ENCODE measurements at places on chromosomes 3 and 15.

DNA sequence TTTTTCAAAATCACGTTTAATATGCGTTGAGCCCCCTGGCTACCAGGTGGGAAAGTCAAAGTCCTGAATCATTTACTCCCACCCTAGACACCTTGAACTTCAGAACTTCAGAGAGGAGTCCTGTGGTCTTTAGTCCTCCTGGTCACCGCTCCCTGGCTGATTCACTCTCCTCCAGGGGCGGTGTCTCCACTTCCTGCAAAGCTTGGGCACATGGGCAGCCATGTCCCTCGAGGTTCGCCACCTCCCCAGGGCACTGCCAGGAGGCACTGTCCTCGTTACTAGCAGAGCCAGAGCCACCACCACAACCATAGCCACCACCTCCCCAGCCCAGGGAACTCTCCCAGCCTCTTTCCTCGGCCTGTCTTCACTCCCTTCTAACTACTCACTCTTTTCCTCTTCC, 31.0 kb downstream of the LOXL1 start:
- DNase-seq, result no peak

- peak; percentile 76 for DNase-seq
Measured at GRCh38 chr3:107927361-107928083, 163.3 kb downstream of the CD47 start.

GRCh38 chr3:34239287-34239686, 440.9 kb downstream of the PDCD6IP start:
- no peak for DNase-seq

DNA sequence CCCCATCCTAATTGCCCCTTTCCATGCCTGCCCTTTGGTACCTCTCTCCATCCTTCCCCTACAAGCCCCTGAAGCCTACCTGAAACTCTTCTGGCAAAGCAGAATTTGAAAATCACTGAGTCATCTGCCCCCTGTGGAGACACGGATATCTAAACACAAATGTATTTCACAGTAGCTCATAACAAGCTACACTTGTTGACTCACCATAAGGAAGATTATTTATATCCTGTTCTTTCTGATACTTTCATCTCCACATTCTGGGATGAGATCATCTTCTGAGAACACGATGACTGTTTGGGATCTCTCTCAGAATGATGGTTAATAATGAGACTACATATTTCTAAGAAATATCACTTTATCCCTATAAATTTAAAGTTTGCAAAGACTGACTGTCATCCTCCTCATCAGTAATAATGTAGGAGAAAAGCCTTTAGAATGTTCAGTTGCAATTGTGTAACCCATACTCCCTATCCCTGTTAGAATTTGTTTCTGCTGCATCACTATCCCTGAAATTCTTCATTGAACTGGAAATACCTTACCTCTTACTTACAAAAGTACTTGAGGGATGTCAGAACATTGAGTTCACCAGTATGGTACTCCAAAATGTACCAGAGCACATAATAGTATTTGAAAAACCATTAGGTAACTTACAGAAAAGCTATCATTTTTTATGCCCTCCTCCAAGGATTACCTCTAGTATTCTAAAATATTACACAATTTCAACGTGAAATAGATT, 116.1 kb upstream of the IL12A start:
- DNase-seq, result no peak

DNA sequence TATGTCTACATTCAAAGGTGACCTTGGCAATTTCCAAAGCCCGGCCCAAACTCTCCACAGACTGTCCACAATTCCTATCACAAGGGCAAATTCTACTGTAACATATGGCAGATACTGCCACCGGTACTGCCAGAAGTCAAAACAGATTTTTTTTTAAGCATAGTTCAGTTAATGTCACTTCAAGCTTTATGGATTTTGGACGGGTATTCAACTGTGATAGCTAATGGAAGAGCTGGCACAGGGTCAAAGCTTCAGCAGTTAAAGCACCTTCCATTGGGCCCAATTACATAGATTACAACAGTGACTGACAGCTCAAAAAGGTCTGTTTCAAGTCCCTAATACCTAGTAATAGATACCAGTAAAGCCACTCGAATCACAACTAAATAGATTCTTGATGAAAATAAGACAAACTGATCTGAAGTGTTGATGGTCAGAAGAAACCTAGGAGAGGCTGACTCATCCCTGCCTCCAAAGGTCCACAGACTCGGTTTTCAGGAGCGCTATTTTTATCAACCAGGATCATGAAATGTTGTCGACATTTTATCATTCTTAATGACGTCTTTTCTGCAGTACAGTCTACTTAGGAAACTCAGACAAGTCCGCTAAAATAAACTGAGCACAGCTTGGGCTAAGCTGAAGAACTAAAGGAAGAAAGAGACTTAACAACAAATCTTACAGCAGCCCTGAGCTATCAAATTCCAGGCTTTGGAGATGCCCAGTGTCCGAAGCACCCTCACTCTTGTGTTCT, 38.7 kb downstream of the ANXA2 start:
- DNase-seq, result no peak

- no peak for DNase-seq
Measured at GRCh38 chr15:67835297-67836133, 4.3 kb downstream of the RNU6-1 start.

DNA sequence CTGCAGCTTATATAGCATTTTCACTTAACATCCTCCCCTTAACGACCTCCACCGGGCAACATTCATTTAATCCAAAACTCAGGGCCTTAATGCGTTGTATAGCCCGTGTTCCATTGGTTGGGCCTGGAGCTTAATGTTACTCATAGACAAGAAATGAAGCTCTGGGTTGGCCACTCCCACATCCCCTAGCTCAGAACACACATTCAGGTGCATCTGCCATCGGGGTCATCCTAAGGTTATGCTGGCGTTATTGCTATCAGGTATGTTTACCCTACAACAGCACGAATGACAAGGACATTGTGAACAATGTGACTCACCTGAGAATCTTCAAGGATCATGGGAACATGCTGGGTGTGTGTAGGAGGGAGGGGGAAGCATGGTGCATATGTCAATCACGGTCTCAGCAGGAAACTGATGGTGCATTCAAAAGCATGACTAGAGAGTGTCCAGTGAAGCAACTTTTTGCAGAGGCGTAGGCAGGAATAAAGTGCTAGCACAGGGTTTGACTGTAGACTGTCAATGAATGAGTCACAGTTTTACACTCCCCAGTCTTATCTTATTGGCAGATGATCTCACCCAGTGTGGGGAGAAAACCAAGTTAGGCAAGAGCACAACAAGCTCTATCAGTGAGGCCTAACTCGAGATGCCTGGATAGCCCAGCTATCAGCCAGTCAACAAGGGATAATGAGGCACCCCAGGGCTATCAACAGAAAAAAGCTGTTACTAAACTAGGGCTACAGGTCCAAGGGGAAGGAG, 402.1 kb upstream of the MCTP2 start:
- DNase-seq, result no peak

DNA sequence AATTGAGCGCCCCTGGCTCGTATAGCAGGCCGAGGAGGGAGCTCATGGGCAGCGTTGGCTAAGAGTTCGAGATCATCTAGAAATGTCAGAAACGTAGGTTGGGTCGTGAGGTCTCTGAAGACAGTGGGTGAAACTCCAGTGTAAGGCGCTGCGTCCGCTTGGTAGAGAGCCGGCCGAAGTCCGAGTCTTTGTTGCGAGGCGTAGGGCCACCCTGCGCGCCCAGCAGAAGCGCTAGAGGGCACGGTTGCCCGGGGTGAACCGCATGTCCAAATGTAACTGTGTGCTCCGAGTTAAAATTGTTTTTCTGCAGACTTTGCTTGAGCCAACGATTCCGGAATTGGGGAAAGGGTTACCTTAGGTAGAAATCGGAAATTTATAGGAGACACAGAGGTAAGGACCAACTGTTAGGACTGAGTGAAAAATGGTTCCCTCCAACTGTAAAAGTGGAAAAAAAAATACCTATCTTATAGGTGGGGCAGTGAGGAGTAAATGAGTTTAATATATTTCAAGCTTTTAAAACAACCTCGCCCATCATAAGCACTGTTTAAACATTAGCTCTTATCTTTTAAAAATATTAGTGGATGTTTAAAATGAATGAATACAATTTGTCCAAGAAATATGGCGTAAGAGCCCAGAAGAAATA, 993 bp upstream of the SIAH2 start:
- DNase-seq, result peak; percentile 52

DNA sequence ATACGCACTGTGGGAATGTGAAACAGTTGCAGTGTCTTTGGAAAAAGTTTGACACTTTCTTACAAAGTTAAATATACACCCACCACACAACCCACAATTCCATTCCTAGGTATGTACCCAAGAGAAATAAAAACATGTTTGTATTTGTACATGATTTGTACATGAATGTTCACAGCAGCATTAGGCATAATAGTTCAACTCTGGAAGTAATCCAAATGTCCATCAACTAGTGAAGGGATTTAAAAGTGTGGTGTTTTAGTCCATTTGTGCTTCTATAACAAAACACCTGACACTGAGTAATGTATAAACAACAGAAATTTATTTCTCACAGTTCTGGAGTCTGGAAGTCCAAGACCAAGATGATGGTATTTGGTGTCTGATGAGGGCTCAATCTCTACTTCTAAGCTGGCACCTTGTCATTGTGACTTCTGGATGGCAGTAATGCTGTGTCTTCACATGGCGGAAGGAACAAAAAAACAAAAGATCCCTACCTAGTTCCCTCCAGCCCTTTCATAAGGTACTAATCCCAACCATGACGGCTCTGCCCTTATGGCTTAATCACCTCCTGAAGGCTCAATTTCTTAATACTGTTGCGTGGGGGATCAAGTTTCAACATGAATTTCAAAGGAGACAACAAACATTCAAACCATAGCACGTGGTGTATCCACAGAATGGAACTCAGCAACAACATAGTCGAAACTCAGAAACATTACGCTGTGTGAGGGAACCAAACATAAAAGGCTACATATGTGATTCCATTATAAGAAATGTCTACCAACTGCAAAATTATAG, 120.5 kb downstream of the AQP9 start:
- DNase-seq, result no peak

GRCh38 chr15:38769492-38769891, 204.9 kb upstream of the RASGRP1 start:
- DNase-seq, result no peak

DNA sequence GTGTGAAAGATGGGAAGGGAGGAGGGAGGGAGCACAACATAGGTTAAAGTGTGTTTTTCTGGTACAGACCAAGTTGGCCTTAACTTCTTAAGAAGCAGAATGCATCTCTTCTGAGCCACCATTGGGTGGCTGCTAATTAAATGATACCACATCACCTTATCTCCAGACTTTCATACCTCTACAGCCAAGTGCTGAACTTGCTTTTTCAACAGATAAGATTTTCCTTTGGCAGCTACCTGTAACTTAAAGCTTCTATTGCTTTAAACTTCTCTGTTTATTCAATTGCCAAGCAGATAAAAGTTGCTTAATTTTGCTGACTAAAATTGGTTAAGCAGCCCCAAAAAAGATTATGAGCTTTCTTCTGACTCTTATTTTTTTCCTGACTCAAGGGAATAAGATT, 292.4 kb upstream of the SGO1 start:
- no peak for DNase-seq

DNA sequence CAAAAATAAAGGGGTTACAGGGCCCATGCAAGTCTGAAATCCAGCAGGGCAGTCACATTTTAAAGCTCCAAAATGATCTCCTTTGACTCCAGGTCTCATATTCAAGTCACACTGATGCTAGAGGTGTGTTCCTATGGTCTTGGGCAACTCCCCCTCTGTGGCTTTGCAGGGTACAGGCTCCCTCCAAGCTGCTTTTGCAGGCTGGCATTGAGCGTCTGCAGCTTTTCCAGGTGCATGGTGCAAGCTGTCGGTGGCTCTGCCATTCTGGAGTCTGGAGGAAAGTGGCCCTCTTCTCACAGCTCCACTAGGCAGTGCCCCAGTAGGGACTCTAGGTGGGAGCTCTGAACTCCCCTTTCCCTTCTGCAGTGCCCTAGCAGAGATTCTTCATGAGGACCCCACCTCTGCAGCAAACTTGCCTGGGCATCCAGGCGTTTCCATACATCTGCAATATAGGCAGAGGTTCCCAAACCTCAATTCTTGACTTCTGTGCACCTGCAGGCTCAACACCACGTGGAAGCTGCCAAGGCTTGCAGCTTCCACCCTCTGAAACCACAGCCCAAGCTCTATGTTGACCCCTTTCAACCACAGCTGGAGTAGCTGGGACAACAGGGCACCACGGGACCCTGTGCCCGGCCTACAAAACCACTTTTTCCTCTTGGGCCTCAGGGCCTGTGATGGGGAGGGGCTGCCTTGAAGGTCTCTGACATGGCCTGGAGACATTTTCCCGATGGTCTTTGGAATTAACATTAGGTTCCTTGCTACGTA, 80.1 kb upstream of the PLSCR5 start:
- no peak for DNase-seq

- DNase-seq, result no peak
Measured at GRCh38 chr15:49888323-49888693, 230.7 kb downstream of the ATP8B4 start.

DNA sequence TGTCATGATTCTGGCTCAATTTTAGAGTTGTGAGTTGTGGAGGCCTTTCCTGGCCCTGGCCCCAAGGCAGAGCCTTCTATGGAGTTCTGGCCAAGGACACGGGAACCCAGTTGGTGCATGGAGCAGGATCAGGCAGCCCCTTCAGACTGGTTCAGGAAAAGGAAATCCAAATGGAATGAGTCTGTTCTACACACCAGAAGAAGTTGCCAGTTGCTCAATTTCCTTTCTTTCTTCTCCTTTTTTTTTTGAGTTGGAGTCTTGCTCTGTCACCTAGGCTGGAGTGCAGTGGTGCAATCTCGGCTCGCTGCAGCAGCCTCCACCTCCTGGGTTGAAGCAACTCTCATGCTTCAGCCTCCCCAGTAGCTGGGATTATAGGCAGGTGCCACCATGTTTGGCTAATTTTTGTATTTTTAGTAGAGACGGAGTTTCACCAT, 28.9 kb upstream of the BHLHE40 start:
- DNase-seq, result no peak

GRCh38 chr3:152853196-152853595, 18.3 kb downstream of the P2RY1 start:
- DNase-seq, result no peak

DNA sequence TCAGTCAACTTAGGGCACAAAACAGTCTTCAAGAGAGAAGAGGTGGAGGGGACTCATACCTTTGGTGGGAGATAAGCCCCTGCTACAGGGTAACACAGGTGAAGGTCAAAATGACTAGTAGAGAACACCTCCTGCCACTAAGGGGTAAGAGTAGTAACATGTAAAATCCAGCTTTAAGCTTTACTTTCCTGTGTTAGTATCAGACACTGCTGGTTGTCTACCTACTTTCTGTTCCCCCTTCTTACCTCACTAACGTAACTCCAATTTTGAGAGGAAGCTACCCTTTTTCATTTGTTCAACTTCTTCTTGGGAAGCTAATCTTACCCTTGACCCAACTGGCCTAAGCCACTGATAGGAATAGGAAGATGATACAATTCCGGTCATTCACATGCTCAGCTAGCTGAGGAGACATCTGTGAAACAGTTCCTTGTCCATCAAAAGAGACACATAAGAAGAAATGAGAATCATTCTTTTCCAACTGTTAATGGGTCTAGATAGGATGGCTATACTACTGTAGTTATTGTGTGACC, 826.8 kb upstream of the CFAP20DC start:
- no peak for DNase-seq

GRCh38 chr3:71616571-71617021, 33.1 kb upstream of the FOXP1 start:
- DNase-seq, result no peak

GRCh38 chr3:11386465-11387113, 114.4 kb downstream of the ATG7 start:
- no peak for DNase-seq
